Liver (tissue), 10 donors: ENCODE measurements at places on chromosomes 5 and 9.

DNA sequence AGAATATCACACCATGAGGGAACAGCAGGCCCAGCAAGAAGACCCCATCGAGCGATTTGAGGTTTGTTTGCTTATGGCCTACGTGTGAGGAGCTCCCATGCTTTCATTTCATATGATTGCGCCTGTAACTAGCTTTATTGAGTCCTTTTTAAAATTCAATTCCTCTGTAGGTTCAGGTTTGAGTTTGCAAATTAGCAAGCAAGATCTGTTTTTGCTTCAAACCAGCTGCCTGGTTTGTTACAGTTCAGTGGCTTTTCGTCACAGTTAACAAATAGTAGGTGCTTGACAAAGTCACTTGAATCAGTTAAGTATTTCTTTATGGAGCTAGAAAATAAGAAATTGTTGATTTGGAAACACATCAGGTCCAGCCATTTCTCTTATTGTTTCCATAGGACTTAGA is 56.3 kb downstream of the GPR21 start:
- DNase-seq = no peak

- DNase-seq = no peak
Observed at GRCh38 chr5:27311544-27311943, 273.2 kb upstream of the CDH9 start.

DNA sequence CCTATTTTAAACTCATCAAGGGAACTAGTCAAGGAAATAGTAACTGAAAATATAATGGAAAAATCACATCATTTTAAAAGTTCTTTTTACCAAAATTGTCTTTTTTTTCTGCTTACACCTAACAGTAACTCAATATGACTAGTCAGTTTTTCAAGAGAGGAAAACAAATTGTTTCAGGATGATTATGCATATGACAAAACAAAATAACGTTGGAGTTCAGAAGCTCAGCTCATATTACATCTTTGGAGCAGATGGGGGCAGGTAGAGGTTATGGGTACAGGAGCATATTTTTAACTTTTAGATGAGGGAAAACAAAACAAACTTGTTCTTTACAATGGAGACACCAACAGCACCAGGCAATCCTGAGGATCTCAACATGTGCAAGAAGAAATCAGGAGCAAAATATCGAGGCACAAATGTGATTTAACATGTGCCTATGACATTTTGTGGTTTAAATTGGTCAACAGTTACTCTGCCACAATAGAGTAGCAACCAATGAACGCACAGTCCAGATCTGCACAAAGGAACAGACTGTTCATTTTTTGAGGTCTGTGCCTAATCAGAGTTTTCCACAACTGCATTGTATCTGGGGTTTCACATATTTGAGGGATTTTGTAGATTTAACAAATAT is 659.0 kb downstream of the ANXA1 start:
- no peak for DNase-seq

DNA sequence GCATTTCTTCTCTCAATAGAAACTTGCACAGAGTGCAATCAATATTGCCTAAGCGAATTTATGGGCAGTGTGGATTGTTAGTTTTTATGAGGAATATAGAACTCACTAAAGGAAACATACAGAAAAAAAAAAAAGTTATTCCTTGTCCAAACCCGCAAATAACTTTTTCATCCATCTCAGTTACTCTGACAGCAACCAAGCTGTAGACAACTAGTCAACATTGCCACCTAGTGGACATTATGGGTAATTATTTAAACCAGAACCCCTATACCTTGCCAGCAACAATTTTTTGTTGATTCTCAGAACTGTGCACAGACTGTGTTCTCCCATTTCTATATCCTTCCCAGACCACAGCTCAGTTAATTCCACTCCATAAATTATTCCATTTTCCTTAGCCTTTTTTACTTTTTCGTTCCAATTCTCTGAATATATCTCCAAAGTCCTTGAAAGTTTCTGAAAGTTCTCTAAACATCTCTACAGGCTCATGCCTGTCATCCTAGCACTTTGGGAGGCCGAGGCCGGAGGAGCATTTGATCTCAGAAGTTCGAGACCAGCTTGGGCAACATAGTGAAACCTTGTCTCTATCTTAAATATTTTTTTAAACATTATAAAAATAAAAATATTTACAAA is 2.6 kb upstream of the AFAP1L1 start:
- no peak for DNase-seq

DNA sequence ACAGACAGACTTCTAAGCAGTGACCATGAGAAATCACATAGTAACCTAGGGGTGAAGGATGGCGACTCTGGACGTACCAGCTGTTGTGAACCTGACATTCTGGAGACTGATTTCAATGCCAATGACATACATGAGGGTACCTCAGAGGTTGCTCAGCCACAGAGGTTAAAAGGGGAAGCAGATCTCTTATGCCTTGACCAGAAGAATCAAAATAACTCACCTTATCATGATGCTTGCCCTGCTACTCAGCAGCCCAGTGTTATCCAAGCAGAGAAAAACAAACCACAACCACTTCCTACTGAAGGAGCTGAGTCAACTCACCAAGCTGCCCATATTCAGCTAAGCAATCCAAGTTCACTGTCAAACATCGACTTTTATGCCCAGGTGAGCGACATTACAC is 38.0 kb upstream of the CCDC152 start:
- no peak for DNase-seq

GRCh38 chr9:123964761-123965160 is 34.8 kb upstream of the DENND1A start:
- no peak for DNase-seq

DNA sequence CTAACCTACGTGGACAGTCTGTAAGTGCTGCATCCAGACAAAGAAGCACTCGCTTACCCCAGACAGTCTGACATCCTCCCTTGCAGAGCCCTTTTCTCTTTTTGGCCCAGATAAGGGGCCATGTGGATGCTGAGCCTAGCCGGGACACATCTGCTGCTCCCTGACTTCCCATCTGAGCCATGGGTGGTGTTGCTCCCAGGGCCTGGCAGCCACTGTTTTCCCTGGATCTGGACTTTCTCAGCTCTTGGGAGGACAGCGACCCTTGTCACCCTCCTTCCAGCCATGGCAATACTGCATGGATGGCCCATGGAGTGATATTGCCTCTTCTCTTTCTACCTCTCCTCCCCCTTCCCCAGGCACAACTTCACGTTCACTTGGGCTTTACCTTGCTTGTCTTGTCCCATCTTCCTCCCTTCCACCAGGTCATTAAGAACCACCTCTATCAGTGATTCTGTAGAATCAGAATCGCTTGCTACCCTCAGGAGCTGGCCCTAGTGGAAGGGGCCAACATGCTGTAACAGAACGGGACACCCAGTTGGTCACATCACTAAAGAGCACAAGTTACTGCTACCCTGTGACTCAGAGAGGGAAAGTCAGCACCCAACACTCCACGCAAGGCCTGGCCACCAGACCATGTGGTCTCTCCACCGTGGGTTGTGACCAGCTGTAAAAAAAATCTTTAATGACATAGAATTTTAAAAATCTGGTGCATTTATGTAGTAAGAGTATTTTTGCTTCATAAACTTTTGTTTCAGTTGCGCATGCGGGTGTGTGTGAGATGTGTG is 4.4 kb downstream of the NEURL1B start:
- no peak for DNase-seq

GRCh38 chr5:16464231-16464630 is 1.4 kb downstream of the ZNF622 start:
- no peak for DNase-seq

DNA sequence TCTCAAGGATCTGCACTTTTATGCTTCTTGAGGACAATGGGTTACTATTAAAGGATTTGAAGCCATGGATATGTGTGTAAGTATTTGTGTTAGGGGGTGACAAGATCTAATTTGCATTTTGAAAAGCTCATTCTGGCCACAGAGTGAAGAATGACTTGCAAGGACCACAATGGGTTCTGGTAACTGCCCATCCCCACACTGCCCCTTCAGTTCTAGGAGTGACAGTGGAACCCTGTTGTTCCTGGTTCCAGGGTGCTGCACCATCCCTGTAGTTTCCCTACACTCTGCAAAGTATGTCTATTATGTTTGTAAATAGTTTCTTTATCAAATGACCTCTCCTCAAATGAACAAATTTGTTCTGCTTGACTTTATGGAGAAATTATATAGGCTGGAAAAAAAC is 9.7 kb upstream of the SPRY4 start:
- no peak for DNase-seq

DNA sequence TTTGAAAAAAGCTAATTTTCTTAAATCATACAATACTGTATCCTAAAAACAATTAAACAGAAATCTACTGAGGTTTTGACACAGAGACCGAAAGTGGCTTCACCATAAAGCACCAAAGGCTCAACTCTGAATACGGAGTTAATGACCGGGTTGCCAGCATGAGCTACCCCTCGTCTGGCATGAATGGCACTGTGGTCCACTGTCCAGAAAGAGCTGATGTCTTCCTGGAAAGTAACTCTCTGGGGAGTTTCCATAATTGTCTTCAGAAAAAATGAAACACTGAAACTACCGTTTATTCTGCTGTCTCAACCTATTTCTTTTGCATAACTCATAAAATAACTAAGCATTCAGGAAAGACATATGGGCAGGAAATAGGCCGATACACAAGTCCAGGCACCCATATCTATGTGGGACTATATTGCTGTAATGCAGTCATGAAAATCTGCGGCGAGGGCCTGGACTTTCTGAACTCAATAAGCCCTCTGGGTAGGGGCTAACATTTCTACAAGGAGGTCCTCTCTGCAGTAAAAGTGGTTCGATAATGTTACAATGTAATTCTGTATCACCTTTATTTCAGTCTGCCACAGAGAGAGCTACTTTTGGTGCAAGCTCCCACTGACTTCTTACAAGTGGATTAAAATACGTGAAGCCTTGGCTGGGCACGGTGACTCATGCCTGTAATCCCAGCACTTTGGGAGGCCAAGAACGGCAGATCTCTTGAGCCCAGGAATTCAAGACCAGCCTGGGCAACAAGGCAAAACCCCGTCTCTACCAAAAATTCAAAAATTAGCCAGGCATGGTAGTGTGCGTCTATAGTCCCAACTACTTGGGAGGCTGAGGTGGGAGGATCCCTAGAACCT is 52.4 kb downstream of the ANKH start:
- DNase-seq = no peak

- no peak for DNase-seq
Observed at GRCh38 chr5:39629946-39630345, 205.2 kb upstream of the DAB2 start.

GRCh38 chr9:108412755-108413154 is 443.0 kb downstream of the ACTL7B start:
- DNase-seq = no peak

DNA sequence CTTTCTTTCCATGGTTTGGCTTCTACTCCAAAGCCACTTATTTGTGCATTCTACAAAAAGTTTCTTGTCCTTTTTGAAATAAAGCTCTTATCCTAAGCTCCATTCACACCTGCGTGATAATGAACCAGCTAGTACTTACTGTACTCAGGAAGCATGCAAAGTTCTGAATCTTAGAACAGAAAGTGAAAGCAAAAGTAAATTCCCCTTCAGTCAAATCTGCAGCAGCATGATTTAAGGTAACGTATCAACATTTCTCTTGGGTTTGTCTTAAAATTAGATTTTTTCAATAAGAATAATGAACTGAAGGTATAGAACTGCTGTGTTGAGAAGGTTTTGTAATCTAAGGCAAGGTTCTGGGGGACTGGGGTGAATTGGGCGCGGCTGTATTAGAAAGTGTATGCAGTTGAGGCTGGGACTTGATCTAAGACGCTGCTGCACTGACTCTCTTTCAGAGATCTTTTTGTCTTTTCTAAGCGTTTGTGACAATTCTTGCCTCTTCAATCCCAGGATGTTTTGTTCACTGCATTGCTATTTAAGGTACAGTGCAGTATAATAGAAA is at the start of gene ERAP2:
TSS of gene ERAP2 (plus strand) at position 209 of the 559 bp plus-strand sequence. CDS start 3,186 bp downstream, outside the sequence.
- DNase-seq = no peak

DNA sequence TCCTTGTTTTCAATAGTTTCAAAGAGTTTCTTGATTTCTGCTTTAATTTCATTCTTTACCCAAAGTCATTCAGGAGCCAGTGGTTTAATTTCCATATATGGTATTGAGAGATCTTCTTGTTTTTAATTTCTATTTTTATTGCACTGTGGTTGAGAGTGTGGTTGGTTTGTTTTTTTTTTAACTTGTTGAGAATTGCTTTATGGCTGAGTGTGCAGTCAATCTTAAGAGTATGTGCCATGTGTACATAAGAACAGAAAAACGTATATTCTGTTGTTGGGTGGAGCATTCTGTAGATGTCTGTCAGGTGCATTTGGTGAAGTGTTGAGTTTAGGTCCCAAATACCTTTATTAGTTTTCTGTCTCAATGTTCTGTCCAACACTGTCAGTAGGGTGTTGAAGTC is 26.7 kb upstream of the IPPK start:
- no peak for DNase-seq

DNA sequence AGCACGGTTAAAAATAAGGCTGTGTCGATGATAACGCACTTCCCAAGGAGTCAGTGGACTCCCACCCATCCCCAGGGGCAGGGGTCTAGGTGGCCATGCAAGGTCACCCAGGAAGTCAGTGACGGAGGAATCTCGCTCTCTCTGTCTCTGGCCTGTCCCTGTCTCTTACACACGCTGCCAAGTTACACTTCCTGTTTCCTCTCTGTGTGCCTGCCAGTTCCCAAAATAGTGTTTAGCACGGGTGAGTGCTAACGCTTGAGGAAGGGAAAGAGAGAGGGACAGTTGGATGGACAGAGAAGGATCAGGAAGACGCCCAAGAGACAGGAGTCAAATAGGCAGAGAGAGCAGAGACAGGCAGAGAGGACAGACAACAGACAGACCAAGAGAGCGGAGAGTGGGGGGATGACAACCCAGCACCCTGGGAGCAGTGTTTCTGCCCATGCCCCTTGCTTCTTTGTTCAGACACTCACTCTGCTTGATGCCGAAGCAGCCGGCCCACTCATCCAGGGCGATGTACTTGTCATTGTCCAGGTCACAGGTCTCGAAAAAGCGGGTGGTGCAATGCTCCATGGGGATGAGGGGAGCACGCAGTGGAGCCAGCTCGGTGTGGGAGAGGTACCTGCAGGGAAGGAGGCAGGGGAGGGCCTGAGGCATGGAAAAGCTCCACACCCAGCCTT is 23.0 kb downstream of the SPARC start:
- DNase-seq = no peak

DNA sequence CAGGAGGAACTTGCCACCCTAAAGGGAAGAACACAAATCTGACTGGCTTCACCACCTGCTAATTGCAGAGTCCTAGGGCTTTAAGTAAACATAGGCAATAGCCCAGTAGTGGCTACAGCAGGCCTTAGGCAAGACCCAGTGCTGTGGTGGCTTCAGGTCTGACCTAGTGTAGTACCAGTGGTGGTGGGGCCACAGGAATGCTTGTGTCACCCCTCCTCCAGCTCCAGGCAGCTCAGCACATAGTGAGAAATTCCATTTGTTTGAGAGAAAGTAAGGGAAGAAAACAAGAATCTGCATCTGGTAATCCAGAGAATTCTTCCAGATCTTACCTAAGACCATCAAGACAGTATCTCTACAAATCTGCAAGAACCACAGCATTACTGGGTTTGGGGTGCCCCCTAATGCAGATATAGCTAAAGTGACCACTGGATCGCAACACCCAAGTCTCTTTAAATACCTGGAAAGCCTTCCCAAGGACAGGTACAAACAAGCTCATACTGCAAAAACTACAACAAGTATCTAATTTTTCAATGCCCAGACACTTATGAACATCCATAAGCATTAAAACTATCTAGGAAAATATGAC is 102.6 kb upstream of the TRPM3 start:
- no peak for DNase-seq

- DNase-seq = no peak
Observed at GRCh38 chr9:97979788-97980478, 3.2 kb upstream of the ANP32B start.

GRCh38 chr5:136108180-136108611 is 24.4 kb upstream of the SMAD5 start:
- DNase-seq = no peak

GRCh38 chr9:117437283-117437682 is 22.4 kb upstream of the ASTN2 start:
- DNase-seq = no peak

GRCh38 chr9:12166518-12166917 is 526.7 kb upstream of the TYRP1 start:
- no peak for DNase-seq
